ENCODE measurements at places on chromosomes 16 and 17. TPM values are rescaled to one million over a fixed set of nuclear protein-coding genes. Genes with fewer than 3 reads are reported as not detected.

GRCh38 chr17:263773-264172 lies 82.3 kb upstream of the DOC2B start:
- DNase-seq = peak; percentile 43

DNA sequence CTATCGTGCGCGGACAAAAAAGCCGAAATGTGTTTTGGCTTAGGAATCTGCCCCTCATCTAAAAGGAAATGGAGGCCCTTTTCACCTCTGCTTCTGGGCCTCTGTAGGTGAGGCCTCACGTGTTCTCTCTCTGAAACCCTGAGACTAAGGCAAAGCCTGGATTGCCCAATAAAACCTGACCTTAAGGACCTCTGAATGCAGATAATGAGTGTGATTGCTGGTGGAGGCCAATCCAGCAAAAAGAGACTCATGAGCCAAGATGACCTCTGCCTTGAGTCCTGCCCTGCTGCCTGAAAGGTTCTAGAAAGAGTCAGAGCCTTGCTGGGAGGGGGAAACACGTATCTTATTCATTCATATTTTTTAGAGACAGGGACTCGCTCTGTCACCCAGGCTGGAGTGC lies 44.5 kb upstream of the ABR start:
- DNase-seq = no peak

- DNase-seq = no peak
Observed at GRCh38 chr16:57826706-57827625, 24.7 kb upstream of the KIFC3 start.

RNF40 gene
- 60.9 TPM for total RNA-seq

DNA sequence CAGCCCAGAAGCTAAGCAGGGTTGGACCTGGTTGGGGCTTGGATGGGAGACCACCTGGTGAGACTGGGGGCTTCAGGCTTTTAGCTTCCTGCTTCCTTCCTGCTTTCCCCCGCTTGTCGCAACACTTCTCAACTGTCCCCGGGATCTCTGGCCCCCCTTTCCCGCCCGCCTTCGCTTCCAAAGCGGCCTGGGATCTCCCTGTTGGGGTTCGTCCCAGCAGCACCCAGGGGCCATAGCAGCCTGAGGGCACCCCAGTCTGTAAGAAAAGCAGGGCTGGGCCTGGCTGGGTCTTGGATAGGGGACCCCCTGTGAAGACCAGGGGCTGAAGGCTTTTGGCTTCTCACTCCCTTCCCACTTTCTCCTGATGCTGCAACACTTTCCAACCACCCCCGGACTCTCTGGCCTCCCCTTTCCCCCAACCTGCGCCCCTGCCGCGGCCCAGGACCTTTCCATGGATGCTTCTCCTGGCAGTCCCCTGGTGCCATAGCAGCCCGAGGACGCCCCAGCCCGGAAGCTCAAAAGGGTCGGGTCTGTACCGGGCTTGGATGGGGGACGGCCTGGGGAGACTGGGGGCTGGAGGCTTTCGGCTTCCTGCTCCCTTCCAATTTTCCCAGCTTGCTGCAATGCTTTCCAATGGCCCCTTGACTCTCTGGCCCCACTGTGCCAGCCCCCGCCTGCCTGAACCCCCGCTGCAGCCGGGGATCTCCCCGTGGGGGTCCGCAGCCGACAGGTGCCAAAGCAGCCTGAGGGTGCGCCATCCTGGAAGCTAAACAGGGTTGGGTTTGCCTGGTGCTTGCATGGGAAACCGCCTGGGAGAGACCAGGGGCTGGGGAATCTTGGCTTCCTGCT lies 2276.2 kb downstream of the TP53TG3F start:
- DNase-seq = no peak

CD300A gene
- total RNA-seq = 5.9 TPM

HOXB4 gene
- total RNA-seq = 5.0 TPM

DNA sequence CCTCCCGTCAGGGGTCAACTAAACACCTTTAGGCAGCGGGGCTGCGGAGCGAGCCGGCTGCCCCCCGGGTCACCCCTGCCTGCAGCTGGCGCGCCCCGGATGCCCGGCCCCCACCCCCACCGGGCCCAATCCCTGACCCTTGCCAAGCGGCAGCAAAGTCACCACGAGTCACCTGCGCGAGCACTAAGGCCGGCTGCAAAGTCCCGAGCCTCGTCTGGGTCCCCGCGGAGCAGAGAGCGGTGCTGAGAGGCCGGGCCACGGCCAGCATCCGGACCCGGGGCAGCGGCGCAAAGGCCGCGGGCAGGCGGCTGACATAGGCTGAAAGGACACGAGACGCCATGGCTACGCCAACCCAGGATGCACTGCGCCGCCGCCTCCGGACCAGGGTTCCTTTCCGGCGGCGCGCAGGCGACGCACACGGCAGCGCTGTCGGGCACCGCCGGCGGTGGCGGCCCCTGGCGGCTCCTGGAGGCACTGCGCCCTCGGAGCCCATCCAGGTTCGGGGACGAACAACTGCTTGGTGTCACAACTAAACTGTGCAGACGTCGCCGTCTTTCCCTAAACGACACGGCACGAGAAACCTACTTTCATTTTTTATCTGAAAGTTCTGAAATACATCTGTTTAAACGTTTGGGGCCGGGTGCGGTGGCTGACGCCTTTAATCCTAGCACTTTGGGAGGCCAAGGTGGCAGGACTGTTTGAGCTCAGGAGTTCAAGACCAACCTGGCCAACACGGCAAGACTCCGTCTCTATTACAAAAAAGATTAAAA lies at the start of gene NDUFAB1:
Gene NDUFAB1 (minus strand): TSS at position 366 of the 770 bp plus-strand sequence. CDS start 26 bp downstream, at position 340.
- peak; percentile 97 for DNase-seq

- peak; percentile 46 for DNase-seq
Observed at GRCh38 chr17:74592087-74592990, at the start of gene CD300LD. Gene CD300LD, minus strand, starts transcription at chr17:74592283. Its CDS starts 81 bp downstream, at chr17:74592202.

GRCh38 chr16:48862087-48862532 lies 252.1 kb upstream of the N4BP1 start:
- DNase-seq = no peak

DNA sequence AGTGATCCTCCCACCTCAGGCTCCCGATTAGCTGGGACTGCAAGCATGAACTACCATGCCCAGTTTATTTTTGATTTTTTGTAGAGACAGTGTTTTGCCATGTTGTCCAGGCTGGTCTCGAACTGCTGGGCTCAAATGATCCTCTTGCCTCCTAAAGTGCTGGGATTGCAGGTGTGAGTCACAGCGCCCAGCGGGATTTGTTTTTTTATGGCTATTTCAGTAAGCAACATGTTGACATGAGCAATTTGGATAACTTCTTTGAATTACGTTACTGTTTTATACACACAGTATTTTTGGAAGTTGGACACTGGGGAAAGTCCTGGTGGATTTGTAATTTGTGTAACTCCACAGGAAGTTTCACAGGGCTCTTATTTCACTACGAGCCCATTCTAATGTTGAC lies 18.5 kb upstream of the RHOT1 start:
- no peak for DNase-seq

PDF gene
- 6.9 TPM for total RNA-seq

DNA sequence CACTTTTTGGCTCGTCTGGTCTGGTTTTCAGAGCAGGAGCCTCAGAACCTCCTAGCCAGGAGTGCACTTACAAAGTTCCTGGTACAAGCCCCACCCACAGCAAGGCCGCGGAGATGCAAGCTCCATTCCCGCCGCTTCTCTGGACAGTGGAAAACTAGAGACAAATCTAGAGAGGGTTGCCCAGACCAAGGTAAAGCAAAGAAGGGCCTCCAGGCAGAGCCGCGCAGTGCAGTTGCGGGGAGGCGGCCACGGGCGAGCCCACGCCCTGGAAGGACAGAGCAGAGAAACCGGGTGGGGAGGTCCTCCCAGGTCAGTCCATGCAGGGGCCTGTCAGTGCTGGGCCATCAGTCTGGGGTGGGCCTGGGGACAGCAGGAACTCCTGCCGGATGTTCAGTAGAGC lies 11.0 kb upstream of the OSGIN1 start:
- DNase-seq = no peak

TMEM106A gene
- total RNA-seq = 19.9 TPM

DNA sequence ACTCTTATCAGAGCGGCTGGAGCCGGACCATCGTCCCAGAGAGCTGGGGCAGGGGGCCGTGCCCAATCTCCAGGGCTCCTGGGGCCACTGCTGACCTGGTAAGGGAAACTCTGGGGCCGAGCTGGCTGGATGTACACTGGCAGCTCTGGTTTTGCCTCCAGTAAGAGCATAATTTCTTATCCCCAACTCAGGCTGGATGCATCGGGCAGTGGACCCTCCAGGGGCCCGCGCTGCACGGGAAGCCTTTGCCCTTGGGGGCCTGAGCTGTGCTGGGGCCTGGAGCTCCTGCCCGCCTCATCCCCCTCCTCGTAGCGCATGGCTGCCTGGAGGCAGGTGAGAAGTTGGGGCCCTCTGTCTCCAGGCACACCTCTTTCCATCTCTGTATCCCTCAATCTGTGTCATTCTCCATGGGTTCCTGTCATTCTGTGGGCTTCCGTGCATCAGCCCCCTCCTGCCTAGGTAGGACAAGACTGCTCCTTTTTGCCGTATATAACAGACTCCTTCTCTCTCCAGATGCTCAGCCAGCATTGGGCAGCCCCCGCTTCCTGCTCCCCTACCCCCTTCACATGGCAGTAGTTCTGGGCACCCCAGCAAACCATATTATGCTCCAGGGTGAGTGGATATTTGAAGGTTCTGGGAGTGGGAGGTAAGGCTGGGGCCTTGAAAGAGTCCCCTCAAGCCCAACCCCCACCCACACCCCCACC lies 9.4 kb upstream of the TMEM88 start:
- DNase-seq = no peak

- peak; percentile 38 for DNase-seq
Observed at GRCh38 chr17:44928136-44928535, 12.8 kb upstream of the GFAP start.

CLEC18A gene
- not detected for total RNA-seq

DNA sequence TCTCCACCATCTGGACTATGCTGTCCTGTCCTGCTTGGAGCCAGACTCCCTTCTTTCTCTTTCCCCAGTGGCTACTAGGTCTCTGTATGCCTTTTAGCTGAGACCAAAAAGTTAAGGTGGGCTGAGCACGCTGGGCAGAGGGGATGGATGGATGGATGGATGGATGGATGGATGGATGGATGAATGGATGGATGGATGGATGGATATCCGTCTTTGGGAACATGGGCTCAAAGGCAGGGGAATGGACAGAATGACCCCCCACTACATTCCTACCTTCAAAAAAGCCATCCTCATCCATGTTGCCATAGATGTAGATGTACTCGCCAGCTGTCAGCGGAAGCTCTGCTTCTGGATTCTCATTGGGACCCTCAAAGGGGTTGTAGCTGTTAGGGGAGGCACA lies 12.8 kb downstream of the TSPOAP1 start:
- no peak for DNase-seq

GRCh38 chr17:65131946-65132345 lies 5.2 kb upstream of the RGS9 start:
- no peak for DNase-seq

SLC25A39 gene
- 47.0 TPM for total RNA-seq

DNA sequence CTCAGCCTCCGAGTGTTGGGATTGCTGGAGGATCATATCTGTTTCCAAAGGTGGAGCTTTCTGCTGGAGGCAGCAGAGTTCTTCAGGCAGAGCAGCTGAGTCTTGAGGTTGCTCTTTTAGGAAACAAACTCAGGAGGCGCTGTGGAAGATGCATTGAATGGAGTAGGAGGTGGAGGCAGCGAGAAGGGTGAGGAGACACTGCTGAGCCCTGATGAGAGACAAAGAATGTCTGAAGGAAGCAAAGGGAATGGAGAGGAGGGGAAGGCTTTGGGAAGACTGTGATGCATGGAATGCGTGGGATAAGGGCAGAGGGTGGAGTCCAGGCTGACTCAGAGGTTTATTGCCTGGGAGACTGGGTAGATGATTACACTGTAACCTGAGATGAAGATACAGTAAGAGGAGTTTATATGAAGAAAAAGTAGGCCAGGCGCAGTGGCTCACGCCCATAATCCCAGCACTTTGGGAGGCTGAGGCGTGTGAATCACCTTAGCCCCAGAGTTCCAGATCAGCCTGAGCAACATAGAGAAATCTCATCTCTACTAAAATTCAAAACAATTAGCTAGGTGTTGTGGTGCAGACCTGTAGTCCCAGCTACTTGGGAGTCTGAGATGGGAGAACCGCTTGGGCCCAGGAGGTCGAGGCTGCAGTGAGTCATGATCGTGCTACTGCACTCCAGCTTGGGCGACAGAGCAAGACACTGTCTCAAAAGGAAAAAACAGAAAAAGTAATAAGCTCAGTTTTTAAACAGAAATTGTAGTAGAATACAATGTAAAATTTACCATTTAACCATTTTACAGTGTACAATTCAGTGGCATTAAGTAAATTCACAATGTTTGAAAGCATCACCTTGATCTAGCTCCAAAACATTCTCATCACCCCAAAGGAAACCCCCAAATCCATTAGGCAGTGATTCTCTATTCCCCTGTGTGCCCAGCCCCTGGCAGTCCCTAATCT lies 17.8 kb upstream of the TMEM219 start:
- DNase-seq = peak; percentile 83

GRCh38 chr17:78919861-78920450 lies 5.2 kb downstream of the TIMP2 start:
- DNase-seq = no peak

COX6A2 gene
- 1.5 TPM for total RNA-seq

ALOX15B gene
- 3.3 TPM for total RNA-seq

CCL23 gene
- 2.5 TPM for total RNA-seq

All from posterior vena cava (tissue), 2 donors.